ENCODE measurements at places on chromosomes 12 and 14.
A peak's percentile ranks its signal among the peaks of the same experiment; 100 is the strongest.

DNA sequence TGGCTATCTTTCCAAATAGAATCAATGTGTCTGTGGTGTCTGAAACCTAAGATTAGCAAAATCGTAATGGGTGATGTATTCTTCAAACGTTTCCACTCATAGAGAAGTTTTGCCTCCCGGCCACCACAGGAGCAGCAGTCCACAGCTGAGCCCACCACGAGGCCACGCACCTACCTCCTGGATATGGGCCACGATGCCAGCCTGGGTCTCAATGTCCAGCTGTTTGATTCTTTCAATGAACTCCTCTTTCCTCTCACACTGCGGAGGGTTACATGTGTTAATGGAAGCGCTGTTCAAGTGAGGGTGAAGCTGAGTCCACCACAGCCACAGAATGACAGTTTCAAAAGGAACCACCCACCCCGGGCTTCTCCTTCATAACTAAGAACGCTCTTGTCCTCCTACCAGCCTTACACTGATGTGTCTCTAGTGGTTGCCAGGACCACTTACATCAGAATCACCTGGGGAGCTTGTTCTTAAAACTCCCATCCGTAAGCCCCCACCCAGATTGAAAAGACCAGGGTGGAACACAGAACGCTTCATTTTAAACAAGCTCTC lies 75.3 kb downstream of the CCDC88C start:
- H3K27ac ChIP-seq, result no peak overlapping the region
- no peaks in the 10 kb centered on the region for H3K27me3 ChIP-seq
- no peak overlapping the region for H3K4me3 ChIP-seq
- H3K36me3 ChIP-seq, result no peaks in the 10 kb centered on the region
- DNase-seq, result no peak

- H3K4me1 ChIP-seq, result peaks cover 15% of the 10 kb centered on the region
- H3K27me3 ChIP-seq, result no peaks in the 10 kb centered on the region
- H3K36me3 ChIP-seq, result no peaks in the 10 kb centered on the region
- H3K27ac ChIP-seq, result no peak overlapping the region
Observed at GRCh38 chr12:118311666-118312065, 61.0 kb downstream of the TAOK3 start.

- no peak for DNase-seq
- H3K36me3 ChIP-seq, result no peaks in the 10 kb centered on the region
- H3K4me3 ChIP-seq, result peak overlapping the region; percentile 39
- H3K4me1 ChIP-seq, result peaks cover 12% of the 10 kb centered on the region
Observed at GRCh38 chr12:1918884-1919236, 408 bp upstream of the CACNA2D4 start.

GRCh38 chr14:82394916-82395315 lies 861.3 kb upstream of the SEL1L start:
- no peaks in the 10 kb centered on the region for H3K27me3 ChIP-seq
- H3K27ac ChIP-seq, result no peak overlapping the region
- no peaks in the 10 kb centered on the region for H3K36me3 ChIP-seq
- no peaks in the 10 kb centered on the region for H3K4me1 ChIP-seq
- H3K4me3 ChIP-seq, result no peak overlapping the region

DNA sequence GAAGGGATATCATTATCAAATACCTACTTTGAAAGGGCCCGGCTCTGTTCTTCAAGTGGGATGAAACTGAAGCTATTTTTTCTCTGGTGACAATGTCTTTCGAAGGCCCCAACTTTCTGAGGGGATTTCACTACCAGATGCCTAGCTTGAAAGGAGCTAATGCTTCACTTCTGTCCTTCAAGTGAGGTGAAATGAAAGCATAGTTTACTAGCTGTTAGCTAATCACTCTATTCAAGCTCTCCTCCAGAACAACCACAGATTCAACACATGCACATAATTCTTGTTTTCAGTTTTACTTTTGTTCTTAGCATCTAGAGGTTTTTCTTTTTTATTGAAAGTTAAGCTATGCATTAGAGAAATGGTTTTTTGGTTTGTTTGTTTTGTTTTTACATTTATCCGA lies 571.4 kb downstream of the NOVA1 start:
- no peaks in the 10 kb centered on the region for H3K36me3 ChIP-seq
- H3K4me3 ChIP-seq, result no peak overlapping the region
- no peak for DNase-seq
- no peaks in the 10 kb centered on the region for H3K4me1 ChIP-seq
- H3K27ac ChIP-seq, result no peak overlapping the region

DNA sequence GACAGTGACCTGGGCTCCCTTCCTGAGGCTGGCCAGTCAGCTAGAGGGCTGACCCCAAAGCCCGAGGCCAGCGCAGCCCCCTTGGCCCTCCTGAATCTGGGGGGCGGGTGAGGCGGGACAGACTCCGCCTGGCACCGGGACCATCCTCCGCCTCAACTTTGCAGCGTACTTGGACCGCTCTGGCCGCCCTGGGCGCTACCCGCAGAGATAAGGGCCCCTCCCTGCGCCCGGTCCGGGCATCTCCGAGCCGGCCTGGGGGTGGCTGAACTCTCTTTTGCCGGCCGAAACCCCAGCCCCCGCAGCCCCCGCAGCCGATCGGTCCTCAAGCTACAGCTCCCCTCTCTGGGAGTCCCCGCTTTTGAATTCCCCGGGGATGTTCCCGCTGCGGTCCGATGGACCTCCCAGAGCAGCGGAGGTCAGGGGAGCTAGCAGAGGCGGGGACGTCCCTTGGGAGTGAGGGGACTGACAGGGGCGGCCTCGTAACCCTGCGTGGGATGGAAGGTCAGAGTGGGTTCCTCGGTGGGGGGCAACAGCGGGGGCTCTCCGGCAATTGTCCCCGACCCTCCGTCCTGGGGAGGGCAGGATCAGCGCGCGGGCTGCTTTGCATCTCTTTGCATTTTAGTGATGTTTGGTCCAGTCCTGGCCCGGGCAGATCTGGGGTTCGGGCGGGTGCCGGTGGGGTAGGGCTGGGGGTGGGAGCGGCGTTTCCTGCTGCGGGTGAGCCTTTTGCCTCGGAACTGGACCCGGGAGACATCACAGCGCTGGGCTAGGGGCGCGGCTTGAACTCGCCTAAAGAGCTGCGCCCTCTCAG lies at the start of gene CRIP1:
Gene CRIP1 (plus strand): TSS at position 724 of the 811 bp plus-strand sequence. CDS start 374 bp downstream, outside the sequence.
- peaks cover 19% of the 10 kb centered on the region for H3K4me1 ChIP-seq
- DNase-seq, result no peak
- no peaks in the 10 kb centered on the region for H3K27me3 ChIP-seq
- H3K4me3 ChIP-seq, result peak within 1 kb of the TSS; percentile 75
- H3K36me3 ChIP-seq, result no peaks in the 10 kb centered on the region

- H3K27me3 ChIP-seq, result no peaks in the 10 kb centered on the region
- no peaks in the 10 kb centered on the region for H3K36me3 ChIP-seq
- H3K4me1 ChIP-seq, result peaks cover 7% of the 10 kb centered on the region
- no peak for DNase-seq
- peak overlapping the region; percentile 16 for H3K27ac ChIP-seq
Observed at GRCh38 chr12:51191516-51192283, 18.8 kb upstream of the TFCP2 start.

DNA sequence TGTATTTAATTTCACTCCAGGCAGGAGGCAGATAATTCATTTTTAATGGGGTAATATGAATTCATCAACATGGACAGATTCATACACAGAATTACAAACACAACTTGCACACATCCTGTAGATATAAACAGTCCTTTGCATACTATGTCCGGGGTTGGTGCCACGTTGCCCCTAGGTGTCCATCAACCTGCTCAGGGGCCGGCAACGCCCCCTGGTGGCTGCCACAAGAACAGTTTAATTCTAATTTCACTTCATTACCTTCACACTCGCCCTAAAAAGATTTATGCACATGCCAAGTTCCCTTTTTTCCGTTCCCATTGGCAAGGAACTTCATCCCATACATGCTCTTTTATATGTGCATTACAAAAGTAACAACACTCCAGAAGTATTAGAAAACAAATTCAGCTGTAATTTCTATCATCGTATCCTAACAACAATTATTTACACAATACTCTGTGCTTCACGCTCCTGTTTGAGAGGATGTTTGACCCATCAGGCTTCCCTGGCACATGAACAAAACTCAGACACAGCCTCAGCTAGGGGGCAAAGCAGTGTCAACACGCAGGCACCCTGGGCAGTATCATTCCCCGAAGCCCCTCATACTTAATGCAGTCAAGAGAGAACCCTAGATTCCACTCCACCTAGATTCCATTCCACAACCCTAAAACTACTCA lies 15.5 kb downstream of the MANSC1 start:
- no peaks in the 10 kb centered on the region for H3K36me3 ChIP-seq
- peak; percentile 73 for DNase-seq
- no peak overlapping the region for H3K4me3 ChIP-seq
- no peaks in the 10 kb centered on the region for H3K4me1 ChIP-seq
- no peaks in the 10 kb centered on the region for H3K27me3 ChIP-seq

DNA sequence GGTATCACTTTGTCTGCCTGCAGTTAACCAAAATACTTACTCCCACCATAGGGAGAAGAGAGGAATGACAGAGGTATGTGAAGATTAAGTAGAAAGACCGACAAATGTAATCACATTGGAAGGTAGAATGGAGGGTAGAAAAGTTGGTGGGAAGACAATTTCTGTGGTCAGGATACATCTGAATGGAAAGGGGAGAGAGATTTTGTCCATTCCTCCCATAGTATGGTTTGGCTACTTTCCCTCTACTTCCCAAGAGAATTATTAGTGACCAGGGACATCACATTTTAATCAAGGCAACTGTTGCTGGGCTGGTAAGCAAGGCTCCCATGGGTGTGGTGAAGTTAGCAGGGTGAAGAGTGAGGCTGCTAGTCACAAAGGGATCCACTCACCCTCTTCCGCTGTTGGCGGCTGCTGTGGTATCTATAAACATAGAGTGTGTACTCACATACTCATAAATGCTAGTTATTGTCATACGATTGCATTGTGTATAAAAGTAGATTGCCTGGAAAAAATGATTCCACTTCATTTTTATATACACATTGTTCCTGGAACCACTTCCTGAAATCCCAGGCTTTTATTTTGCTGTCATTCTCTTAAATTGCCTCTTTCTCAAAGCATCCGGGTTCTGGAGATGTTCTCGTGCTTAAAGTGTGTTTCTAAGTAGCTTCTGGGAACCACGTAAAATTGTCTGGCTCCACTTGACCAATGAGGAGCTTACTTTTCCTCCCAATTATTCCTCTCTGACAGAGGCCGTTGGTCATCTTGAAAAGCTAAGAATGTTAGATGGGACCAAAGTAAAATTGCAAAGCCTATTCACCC lies 413.1 kb downstream of the ZFP36L1 start:
- H3K36me3 ChIP-seq, result no peaks in the 10 kb centered on the region
- H3K4me3 ChIP-seq, result no peak overlapping the region
- no peak for DNase-seq

GRCh38 chr12:104064842-104065427 lies 604 bp downstream of the HCFC2 start:
- H3K36me3 ChIP-seq, result peaks cover 32% of the 10 kb centered on the region
- peak overlapping the region; percentile 97 for H3K4me3 ChIP-seq
- DNase-seq, result peak; percentile 56
- H3K27ac ChIP-seq, result peak overlapping the region; percentile 96
- peaks cover 19% of the 10 kb centered on the region for H3K4me1 ChIP-seq
- H3K27me3 ChIP-seq, result no peaks in the 10 kb centered on the region

- peak overlapping the region; percentile 20 for H3K4me3 ChIP-seq
- no peaks in the 10 kb centered on the region for H3K27me3 ChIP-seq
- H3K36me3 ChIP-seq, result no peaks in the 10 kb centered on the region
Observed at GRCh38 chr12:89461649-89462612, 62.7 kb downstream of the GALNT4 start.

DNA sequence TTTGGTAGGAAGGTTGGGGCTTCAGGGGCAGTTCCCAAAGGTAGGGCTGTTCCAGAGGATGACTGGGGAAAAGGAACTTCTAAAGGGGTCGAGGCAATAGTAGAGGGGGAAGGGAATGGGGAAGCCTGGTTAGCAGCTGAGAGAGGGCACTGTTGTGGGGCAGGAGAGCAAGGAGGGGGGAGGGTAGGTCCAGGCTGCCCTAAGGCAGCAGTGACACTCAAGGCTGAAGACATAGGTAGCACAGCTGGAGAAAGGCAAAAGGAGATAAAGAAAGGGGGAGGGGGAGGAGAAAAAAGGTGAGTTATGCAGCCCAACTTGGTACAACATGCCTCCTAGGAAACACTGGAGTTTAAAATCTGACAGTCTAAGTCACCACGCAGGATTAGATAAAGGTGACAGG lies 3.9 kb downstream of the NACA start:
- H3K27me3 ChIP-seq, result no peaks in the 10 kb centered on the region
- no peak for DNase-seq
- peaks cover 42% of the 10 kb centered on the region for H3K36me3 ChIP-seq
- H3K4me3 ChIP-seq, result peak overlapping the region; percentile 86
- H3K4me1 ChIP-seq, result peaks cover 62% of the 10 kb centered on the region

DNA sequence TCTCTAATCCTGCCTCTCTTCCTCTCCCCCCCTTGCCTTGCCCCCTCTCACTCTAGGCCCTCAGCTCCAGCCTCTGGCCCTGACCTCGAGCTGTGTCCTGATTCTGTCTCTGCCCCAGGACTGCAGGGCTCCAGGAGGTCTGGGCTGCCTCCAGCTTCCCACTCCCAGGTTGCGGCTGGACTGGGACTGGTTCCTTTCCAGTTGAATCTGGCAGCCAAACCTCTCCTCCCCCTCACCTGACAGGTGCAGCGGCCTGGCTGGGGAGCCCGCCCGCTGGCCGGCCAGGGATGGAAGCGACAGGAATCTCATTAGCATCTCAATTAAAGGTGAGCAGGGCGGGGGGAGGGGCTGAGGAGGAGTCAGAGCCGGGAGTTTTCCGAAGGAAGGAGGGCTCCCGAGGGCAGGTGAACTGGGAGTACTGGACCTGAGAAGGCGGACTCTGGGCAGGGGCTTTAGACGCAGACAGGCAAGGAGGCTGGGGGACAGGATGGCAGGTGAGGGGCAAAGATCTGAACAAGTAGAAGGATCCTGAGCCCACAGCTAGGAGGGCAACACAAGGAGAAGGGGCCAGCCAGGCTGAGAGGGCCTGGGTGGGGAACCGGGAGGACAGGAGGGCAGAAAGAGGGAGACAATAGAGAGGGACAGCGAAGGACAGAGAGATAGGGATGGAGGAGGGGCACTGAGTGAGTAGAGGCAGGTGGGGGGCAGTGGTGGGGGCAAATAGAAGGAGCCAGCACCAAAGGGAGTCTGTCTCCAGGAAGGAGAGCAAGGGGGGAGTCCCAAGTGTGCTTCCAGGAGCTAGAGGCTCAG lies at the start of gene SCNN1A:
Gene SCNN1A (minus strand): TSS at position 295 of the 810 bp plus-strand sequence. CDS start 780 bp downstream, outside the sequence.
- H3K4me1 ChIP-seq, result peaks cover 24% of the 10 kb centered on the region
- DNase-seq, result no peak
- H3K36me3 ChIP-seq, result no peaks in the 10 kb centered on the region
- H3K4me3 ChIP-seq, result no peak within 1 kb of the TSS

DNA sequence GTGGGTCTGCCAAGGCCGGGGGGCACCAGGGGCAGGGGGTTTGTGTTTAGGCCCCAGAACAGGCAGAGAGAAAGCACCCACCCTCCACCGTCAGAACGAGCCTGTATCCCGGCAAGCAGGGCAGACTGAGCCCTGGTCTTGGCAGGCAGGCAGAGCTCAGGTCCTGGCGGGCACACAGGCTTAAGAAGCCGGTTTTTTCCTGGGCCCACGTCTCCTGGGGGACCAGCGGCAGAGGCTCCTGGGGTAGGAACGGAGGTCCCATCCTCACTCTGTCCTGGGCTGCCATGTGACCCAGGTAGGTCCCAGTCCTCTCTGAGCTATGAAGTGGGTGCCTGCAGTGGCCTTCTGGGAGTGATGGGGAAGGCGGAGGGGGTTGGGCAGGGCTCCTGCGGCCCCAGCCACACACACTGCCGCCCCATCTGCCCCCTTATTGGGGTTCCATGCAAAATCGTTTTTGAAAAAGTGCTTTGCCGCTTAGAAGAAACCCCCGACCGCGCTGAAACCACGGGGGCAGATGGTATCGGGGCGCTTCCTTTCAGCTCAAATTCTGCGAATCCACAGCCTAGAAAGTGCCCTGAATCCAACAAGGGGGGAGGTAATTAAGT lies 24.2 kb downstream of the SH2B3 start:
- peak overlapping the region; percentile 30 for H3K4me3 ChIP-seq
- H3K27me3 ChIP-seq, result no peaks in the 10 kb centered on the region
- H3K27ac ChIP-seq, result peak overlapping the region; percentile 52

GRCh38 chr12:848173-848865 lies 95.9 kb downstream of the WNK1 start:
- H3K27ac ChIP-seq, result peak overlapping the region; percentile 49
- DNase-seq, result no peak
- no peaks in the 10 kb centered on the region for H3K36me3 ChIP-seq
- peaks cover 53% of the 10 kb centered on the region for H3K4me1 ChIP-seq
- no peaks in the 10 kb centered on the region for H3K27me3 ChIP-seq
